Adrenal gland (tissue), 19 donors: ENCODE measurements at places on chromosomes 3 and 15. TPM values are rescaled to one million over a fixed set of nuclear protein-coding genes. Genes with fewer than 3 reads are reported as not detected.

GRCh38 chr3:15430624-15431023 lies 3.2 kb downstream of the EAF1 start:
- no peak for DNase-seq

The MEGF11 gene
- total RNA-seq: 0.69 TPM

GRCh38 chr15:58283302-58283701 lies 145.1 kb downstream of the AQP9 start:
- DNase-seq: no peak

DNA sequence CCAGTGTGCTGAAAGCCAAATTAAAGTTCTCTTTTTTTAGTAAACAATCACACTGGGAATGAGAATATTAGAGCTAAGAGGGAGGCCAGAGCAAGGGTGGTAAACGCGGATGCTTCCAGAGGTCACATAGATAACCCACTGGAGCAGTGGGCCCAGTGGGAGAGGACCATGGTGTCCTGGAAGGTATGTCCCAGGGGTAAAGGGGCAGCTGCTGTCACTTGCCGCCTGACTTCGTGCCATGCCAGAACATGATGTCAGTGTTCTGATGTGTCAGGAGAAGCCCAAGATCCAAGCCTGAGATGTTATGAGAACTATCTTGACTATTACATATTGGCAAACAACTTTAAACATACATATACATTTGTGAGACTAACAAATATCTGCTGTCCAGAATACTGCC lies 211.9 kb upstream of the IL12A start:
- DNase-seq: no peak

GRCh38 chr15:98213346-98213979 lies 253.0 kb downstream of the ARRDC4 start:
- DNase-seq: no peak

GRCh38 chr3:114449271-114450007 lies 155.6 kb downstream of the TIGIT start:
- DNase-seq: no peak

DNA sequence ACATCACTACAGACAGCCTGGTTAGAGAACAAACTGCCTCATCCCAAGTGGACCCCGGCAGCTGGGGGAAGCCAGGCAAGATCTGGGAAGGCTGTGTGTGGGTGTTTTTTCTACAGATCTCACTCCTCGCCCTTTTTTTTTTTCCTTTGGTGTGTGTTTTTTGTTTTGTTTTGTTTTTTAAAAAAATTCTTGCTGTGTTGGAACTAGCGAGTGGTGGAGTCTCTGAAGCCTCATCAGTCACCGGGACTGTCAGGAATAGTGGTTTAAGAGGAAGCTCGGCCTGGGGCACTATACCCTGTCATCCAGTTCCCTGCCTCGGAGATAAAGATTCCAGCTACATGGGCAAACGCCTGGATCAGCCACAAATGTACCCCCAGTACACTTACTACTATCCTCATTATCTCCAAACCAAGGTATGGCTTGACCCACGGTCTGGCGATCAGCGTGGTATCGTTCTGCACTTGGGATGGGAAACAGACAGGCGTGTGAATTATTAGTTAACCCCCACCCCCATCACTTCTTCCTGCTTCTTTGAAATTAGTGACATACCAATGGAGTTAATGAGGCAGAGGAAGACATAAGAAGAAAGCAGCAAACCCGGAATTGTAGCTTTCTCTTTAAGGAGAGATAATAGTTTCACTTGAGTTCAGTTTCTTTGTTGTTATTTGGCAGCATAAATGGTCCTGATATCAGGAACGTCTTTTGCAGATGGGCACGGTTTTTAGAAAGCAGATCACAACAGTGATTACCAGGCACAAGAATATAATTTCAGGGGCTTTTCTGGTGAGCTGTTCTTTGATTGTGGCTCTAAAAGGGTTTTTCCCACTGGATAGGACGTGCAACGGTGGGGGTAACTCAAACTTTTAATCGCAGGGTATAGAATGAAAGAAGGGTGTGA lies 722 bp downstream of the RBMS3 start:
- DNase-seq: peak; percentile 34

The GABRB3 gene
- 4.3 TPM for total RNA-seq

The GRM2 gene
- 0.21 TPM for total RNA-seq

DNA sequence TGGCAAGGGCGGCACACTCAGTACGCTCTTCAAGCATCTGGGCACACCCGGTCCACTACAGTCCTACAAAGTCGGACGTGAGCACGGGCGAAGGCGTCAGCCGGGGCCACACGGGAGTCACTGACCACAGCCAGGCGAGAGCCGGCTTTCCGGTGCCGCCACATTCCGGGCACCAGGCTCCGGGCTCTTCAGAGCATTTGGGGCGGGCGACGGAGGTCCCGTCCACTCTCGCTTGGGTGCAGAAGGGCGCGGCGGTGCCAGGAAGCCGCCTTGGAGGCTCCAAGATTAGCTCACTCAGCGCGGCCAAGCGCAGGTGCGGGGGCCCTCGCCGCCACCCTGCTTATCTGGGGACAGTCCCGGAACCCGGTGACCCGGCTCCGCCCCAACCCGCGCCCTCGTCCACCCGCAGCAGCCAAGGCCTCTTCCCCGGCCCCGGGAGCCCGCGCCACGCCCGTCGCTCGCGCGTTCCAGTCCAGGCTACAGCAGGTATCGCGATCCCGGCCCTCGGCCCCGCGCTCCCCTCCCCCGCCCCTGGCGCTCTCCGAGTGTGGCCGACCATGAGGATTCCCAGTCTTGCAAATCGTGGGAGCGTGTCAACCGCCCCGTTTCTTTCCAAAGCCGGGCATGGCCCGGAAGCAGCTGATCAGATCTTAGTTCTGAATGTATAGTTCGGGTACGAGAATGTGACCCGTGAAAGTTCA lies at the start of gene ADPRH:
ADPRH (plus strand) TSS at position 127 of the 701 bp plus-strand sequence. CDS start 2,678 bp downstream, outside the sequence.
- DNase-seq: peak; percentile 90

The SLC12A1 gene
- total RNA-seq: not detected

DNA sequence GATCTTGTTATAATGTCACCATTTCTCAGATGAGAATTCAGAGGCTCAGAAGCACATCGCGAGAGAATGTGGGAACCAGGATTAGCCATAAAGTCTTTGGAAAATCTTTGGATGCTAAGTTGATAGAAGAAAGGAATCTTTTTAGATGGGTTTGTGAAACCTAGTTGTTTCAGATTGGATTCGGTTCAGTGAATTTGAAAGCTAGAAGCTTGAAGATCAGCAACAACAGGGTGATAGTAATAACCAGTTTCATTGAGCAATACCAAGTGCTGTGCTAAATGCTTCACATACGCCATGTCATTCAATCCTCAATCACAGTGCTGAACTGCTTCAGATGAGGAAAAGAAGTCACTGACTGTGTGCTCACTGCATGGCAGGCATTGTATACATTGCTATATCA lies 47.4 kb upstream of the MITF start:
- DNase-seq: no peak

GRCh38 chr15:83515164-83515563 lies 68.0 kb downstream of the SH3GL3 start:
- DNase-seq: no peak

GRCh38 chr3:45049807-45050206 lies 23.7 kb downstream of the CLEC3B start:
- no peak for DNase-seq

DNA sequence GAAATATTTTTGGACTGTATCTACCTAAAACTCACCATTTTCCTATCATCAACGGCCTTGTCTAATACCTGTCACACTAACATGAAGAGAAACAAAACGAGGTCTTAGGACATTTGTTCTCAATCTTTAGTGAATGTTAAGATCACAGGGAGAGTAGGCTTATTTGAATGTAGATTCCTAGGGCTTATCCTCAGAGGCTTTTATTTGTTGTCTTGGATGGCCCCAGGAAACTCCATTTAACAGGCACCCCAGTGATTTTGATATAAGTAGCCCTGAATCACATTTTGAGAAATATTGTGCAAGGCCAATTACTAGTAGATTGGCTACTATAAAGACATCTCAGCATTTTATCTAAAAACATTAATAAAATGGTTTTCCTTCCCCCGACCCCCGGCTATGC lies 367.4 kb downstream of the GAP43 start:
- no peak for DNase-seq

DNA sequence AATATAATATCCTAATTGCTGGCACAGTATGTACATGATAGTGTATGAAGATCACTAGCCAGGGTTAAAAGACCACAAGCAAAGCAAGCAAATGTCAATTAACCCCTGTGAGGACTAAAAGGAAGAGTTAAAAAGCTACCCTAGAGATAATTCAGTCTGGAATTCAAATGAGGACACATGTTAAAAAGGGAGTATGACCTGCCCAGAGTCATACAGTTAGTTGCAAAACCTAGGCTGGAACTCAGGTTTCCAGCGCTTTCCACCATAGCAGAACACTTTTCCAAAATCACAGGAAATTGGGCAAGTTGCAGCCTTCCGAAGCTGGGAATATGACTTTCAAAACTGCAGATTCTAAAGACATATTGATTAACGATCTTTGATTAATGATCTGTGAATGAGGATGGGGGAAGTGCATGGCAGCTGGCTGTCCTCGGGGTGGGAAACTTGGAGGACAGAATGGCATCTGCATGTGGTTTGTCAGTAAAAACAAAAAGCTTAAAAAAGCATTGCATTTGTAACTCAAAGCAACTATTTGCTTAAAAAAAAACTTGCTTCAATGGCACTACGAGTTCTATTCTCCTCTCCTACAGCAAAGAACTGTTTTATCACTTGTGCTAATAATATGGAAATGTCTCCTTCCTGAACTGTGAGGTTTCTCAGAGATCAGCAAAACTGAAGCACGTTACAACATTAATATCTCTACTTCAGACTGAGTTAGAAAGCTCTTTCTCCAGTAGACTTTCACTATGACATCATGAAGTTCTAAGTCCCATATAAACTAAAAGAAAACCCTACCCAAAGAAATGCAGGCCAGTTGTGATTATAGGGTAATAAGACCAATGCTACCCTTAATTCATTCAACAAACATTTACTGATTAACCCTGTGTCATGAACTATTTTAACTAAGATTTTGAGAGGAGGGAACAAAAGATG lies 46.2 kb downstream of the IGSF11 start:
- no peak for DNase-seq

GRCh38 chr3:169479314-169479939 lies 184.1 kb downstream of the MECOM start:
- DNase-seq: no peak

The CD200R1 gene
- 4.6 TPM for total RNA-seq

The EXD1 gene
- not detected for total RNA-seq

DNA sequence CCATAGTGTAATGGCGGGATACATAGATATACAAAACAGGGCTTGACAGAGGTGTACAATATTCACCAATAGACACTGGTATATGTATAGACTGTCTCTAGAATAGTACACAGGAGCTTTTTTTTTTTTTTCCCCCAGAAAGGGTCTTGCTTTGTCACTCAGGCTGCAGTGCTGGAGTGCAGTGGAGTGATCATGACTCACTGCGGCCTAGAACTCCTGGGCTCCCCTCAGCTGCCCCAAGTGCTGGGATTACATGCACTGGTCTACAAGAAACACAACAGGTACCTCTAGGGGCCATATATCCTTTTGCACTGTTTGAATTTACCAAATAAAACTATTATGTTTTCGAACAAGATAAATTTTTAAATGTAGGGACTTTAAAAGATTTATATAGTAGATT lies 12.3 kb downstream of the RHOA start:
- DNase-seq: no peak

The PLA2G4E gene
- 0.22 TPM for total RNA-seq

- no peak for DNase-seq
Observed at GRCh38 chr3:157033001-157033400, 126.9 kb downstream of the CCNL1 start.

DNA sequence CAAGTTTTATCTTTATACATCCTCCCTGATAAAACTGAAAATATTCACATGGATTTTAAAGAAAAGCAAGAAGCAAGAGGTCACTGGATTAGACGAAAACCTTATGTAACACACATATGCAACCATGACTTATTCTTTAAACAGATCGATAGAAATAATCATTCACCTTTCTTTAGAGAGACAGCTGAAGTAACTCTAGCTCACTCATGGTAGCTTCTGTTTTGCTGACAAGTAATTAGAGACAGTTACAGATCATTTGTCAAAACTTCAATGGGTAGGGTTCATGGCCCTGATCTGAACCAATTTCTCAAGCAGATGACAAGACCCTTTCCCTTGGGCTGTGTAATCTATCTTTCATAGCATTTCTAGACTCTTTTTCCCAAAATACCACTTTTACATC lies 74.5 kb downstream of the PLCH1 start:
- no peak for DNase-seq
